ENCODE measurements at places on chromosomes 4 and X.

GRCh38 chr4:101835121-101835904 lies 44.8 kb downstream of the BANK1 start:
- H3K4me1 ChIP-seq = no peaks in the 10 kb centered on the region
- peak; percentile 32 for DNase-seq
- no peak overlapping the region for H3K27ac ChIP-seq
- no peaks in the 10 kb centered on the region for H3K27me3 ChIP-seq

DNA sequence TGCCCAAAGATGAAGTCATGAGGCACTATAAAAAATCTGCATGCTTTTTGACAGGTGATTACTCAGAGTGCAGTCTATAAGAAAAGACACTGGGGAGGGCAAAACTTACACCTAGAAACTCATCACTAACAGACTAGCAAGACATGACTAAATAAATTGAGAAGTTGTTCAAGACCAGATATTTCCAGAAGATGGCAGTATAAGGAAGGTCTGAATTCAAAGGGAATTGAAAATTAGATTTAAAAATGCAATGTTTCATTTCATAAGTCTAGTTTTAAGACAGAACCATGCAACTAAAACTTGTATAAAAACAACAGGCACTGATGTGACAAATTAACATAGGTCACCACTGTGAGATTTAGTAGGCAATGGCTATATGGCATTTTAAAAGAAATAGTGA lies 232.5 kb upstream of the POF1B start:
- no peak overlapping the region for H3K27ac ChIP-seq
- H3K27me3 ChIP-seq = no peaks in the 10 kb centered on the region
- H3K36me3 ChIP-seq = no peaks in the 10 kb centered on the region
- no peak overlapping the region for H3K4me3 ChIP-seq
- H3K4me1 ChIP-seq = no peaks in the 10 kb centered on the region

GRCh38 chr4:167452922-167453430 lies 218.7 kb upstream of the SPOCK3 start:
- H3K27ac ChIP-seq = no peak overlapping the region
- H3K36me3 ChIP-seq = no peaks in the 10 kb centered on the region
- no peak overlapping the region for H3K4me3 ChIP-seq
- DNase-seq = no peak

- peak overlapping the region; percentile 72 for H3K27ac ChIP-seq
- H3K27me3 ChIP-seq = peaks cover 19% of the 10 kb centered on the region
- peaks cover 29% of the 10 kb centered on the region for H3K4me1 ChIP-seq
Measured at GRCh38 chrX:111352424-111352823, 59.6 kb downstream of the DCX start.

DNA sequence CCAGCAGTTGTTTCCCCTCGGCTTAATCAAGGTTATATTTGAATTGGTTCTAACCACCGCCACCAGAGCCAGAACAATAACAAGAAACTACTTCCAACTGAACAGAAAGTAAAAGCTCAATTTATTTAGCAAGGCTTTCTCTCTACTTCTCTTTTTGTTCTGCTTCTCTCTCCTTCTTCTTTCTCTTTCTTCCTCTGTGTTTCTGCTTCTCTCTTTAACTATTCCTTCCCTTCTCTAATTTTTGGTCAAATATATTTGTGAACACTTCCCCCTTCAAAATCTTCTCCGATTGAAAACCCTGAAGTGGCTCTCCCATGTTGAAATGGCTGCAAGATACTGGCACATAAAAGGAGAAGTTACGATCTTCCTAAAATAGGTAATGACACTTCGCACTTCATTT lies 1195.9 kb upstream of the PRKX start:
- no peak overlapping the region for H3K27ac ChIP-seq
- H3K27me3 ChIP-seq = no peaks in the 10 kb centered on the region
- H3K4me1 ChIP-seq = no peaks in the 10 kb centered on the region

DNA sequence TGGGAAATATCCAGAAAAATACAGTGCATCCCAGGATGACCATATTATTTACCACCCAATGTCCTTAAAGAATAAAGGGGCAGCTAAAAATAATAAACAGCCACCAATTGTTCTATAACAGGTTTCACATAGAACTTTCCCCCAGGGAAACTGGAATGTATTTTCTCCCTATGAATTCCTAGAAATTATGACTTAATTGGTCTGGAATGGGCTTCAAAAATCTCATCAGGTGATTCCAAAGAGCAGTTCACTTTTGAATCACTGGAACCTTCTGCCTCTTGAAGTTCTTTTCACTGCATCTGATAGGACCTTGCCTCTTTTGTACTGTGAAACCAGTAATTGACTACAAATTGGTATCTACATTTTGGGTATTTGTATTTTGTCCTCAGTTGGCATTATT lies 119.3 kb downstream of the ZNF330 start:
- no peaks in the 10 kb centered on the region for H3K27me3 ChIP-seq
- no peaks in the 10 kb centered on the region for H3K36me3 ChIP-seq
- H3K4me3 ChIP-seq = no peak overlapping the region
- H3K27ac ChIP-seq = no peak overlapping the region

GRCh38 chr4:20370274-20370673 lies 118.6 kb downstream of the SLIT2 start:
- H3K36me3 ChIP-seq = no peaks in the 10 kb centered on the region

GRCh38 chr4:187608001-187608421 lies 387.6 kb upstream of the ZFP42 start:
- H3K36me3 ChIP-seq = no peaks in the 10 kb centered on the region
- H3K27me3 ChIP-seq = no peaks in the 10 kb centered on the region
- H3K4me3 ChIP-seq = no peak overlapping the region

- DNase-seq = peak; percentile 90
- peaks cover 10% of the 10 kb centered on the region for H3K4me1 ChIP-seq
- no peaks in the 10 kb centered on the region for H3K36me3 ChIP-seq
- no peak overlapping the region for H3K4me3 ChIP-seq
Measured at GRCh38 chr4:111398906-111399330, 746.3 kb upstream of the FAM241A start.

Data from muscle of leg (tissue), 16 donors.